ENCODE measurements at places on chromosomes 3 and 15. TPM values are rescaled to one million over a fixed set of nuclear protein-coding genes. Genes with fewer than 3 reads are reported as not detected.

- no peak overlapping the region for H3K4me3 ChIP-seq
- no peak for DNase-seq
- H3K27ac ChIP-seq = no peak overlapping the region
- H3K36me3 ChIP-seq = no peaks in the 10 kb centered on the region
- H3K27me3 ChIP-seq = no peaks in the 10 kb centered on the region
Measured at GRCh38 chr3:61936344-61936937, 375.1 kb downstream of the PTPRG start.

DNA sequence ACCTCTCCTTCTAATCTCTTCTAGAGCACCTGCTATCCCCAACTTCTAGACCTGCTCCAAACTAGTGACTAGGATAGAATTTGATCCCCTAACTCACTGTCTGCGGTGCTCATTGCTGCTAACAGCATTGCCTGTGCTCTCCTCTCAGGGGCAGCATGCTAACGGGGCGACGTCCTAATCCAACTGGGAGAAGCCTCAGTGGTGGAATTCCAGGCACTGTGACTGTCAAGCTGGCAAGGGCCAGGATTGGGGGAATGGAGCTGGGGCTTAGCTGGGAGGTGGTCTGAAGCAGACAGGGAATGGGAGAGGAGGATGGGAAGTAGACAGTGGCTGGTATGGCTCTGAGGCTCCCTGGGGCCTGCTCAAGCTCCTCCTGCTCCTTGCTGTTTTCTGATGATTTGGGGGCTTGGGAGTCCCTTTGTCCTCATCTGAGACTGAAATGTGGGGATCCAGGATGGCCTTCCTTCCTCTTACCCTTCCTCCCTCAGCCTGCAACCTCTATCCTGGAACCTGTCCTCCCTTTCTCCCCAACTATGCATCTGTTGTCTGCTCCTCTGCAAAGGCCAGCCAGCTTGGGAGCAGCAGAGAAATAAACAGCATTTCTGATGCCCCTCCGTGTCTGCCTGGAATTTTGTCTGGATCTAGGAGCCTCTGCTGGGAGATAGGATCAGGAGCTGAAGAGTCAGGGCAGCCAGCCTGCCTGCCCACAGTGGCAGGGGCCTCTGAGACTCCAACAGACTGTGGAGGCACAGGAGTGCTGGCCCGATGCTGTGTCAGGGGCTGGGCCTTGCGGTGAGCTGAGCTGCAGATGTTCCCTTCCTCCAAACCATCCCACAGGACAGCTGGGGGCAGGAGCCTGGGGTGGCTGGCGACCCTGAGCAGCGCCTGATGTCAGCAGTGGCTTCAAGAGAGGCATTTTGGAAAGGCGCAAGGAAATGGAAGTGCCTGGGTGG lies 3.0 kb downstream of the ISLR start:
- no peaks in the 10 kb centered on the region for H3K27me3 ChIP-seq
- H3K27ac ChIP-seq = no peak overlapping the region
- DNase-seq = no peak

DNA sequence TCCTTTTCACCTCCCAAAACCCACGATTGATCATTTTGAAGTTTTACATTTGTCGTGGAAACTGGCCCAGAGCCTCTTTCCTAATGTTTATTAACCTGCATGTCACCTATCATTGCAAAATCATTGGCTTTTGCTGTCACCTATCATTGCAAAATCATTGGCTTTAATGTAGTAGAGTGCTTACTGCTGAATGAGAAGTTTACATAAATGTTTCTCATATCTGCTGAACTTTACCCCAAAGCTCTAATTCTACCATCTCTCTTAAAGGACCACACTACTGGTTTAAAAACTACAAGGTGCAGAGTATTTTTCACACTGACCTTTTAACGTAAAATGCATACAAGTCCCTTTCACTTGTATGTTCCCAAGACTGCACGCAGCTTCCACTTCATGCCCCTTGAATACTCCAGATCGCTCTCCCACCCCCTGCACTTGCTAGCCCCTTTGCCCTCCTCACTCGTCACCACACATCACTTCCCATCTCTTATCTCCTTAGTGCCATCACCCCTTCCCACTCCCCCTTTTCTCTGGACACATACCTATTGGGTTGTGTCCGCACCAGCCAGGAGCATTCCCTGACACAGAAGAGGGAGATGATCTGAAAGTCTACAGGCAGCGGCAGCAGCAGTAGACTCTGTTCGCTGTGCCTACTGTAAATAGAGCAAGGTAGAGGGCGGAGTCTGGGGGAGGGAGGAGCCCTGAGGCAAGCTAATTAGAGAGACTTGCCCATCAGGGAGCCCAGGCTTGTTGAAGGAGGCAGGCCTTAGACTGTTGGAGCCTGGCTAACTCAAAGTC lies 30.2 kb upstream of the ATOSA start:
- no peak overlapping the region for H3K27ac ChIP-seq
- H3K27me3 ChIP-seq = no peaks in the 10 kb centered on the region
- peak overlapping the region; percentile 28 for H3K4me3 ChIP-seq
- DNase-seq = no peak
- H3K36me3 ChIP-seq = no peaks in the 10 kb centered on the region

GRCh38 chr3:12472000-12472610 lies 12.2 kb upstream of the TSEN2 start:
- no peaks in the 10 kb centered on the region for H3K4me1 ChIP-seq
- no peak overlapping the region for H3K4me3 ChIP-seq
- no peak overlapping the region for H3K27ac ChIP-seq
- no peaks in the 10 kb centered on the region for H3K27me3 ChIP-seq
- no peaks in the 10 kb centered on the region for H3K36me3 ChIP-seq

DNA sequence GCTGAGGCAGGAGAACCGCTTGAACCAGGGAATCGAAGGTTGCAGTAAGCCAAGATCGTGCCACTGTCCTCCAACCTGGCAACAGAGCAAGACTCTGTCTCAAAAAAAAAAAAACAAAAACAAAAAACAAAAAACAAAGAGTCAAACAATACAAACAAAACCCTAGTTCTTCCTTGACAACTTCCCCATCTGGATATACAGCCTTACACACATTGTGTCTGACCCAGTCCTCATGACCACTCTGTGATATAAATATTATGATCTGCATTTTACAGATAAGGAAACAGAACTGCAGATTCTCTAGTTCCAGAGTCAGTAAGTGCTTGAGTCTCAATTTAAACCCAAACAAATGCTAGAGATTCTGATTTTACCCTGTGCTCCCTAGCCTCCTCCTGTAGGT lies 4.8 kb upstream of the ESYT3 start:
- peaks cover 47% of the 10 kb centered on the region for H3K27me3 ChIP-seq
- no peak overlapping the region for H3K4me3 ChIP-seq
- DNase-seq = no peak
- no peaks in the 10 kb centered on the region for H3K36me3 ChIP-seq
- H3K4me1 ChIP-seq = peaks cover 4% of the 10 kb centered on the region
- H3K27ac ChIP-seq = no peak overlapping the region

- H3K4me1 ChIP-seq = no peaks in the 10 kb centered on the region
- no peaks in the 10 kb centered on the region for H3K36me3 ChIP-seq
- H3K4me3 ChIP-seq = no peak overlapping the region
- H3K27me3 ChIP-seq = no peaks in the 10 kb centered on the region
- H3K27ac ChIP-seq = no peak overlapping the region
Measured at GRCh38 chr15:25947323-25948314, 84.5 kb upstream of the ATP10A start.

GRCh38 chr3:85560088-85560785 lies 601.4 kb downstream of the CADM2 start:
- H3K4me3 ChIP-seq = no peak overlapping the region
- H3K27ac ChIP-seq = no peak overlapping the region
- no peak for DNase-seq
- H3K4me1 ChIP-seq = no peaks in the 10 kb centered on the region

GRCh38 chr15:52224211-52224610 lies 33.0 kb upstream of the GNB5 start:
- no peaks in the 10 kb centered on the region for H3K27me3 ChIP-seq
- DNase-seq = no peak
- no peak overlapping the region for H3K4me3 ChIP-seq
- no peaks in the 10 kb centered on the region for H3K4me1 ChIP-seq

GRCh38 chr3:39196671-39197356 lies 4.4 kb upstream of the XIRP1 start:
- H3K27me3 ChIP-seq = no peaks in the 10 kb centered on the region
- no peak overlapping the region for H3K4me3 ChIP-seq
- no peak overlapping the region for H3K27ac ChIP-seq
- H3K36me3 ChIP-seq = no peaks in the 10 kb centered on the region
- H3K4me1 ChIP-seq = no peaks in the 10 kb centered on the region
- DNase-seq = no peak

DNA sequence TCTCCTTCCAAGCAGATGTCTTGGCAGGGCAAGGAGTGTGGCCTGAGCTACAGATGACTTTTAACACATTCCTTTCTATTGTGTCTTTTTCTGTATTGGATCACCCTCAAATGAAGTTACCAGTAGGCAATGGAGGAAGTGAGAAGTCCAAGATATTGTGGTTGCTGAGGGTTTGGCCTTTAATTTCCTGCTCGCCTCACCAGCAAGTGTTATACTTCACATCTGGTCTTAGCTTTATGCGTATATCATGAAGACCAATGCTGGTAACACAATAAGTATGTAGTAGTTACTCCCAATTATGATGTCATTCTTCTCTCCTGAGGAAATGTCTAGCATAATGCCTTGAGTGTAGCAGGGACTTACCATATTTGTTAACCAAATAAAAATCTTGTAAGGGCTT lies 179.9 kb downstream of the ZIC1 start:
- no peak overlapping the region for H3K4me3 ChIP-seq
- no peaks in the 10 kb centered on the region for H3K36me3 ChIP-seq
- H3K27ac ChIP-seq = no peak overlapping the region
- H3K27me3 ChIP-seq = no peaks in the 10 kb centered on the region
- no peaks in the 10 kb centered on the region for H3K4me1 ChIP-seq

The SKIL gene
- total RNA-seq = 24.0 TPM

The BTLA gene
- total RNA-seq = 0.41 TPM

The MORF4L1 gene
- total RNA-seq = 83.6 TPM

The MESD gene
- total RNA-seq = 13.8 TPM

Measured in esophagus squamous epithelium (tissue), 5 donors.